Activated T-cell treated with anti-CD3 and anti-CD28 coated beads for 24 hours (primary cell): ENCODE measurements at places on chromosomes 12 and 14.

- no peak for DNase-seq
Observed at GRCh38 chr12:87112571-87113345, 856.6 kb upstream of the MGAT4C start.

- DNase-seq, result no peak
Observed at GRCh38 chr12:49091836-49092085, 2.8 kb downstream of the DHH start.

- DNase-seq, result no peak
Observed at GRCh38 chr12:3530548-3530947, 39.5 kb downstream of the PRMT8 start.

- DNase-seq, result no peak
Observed at GRCh38 chr12:97936165-97936564, 473.6 kb downstream of the RMST start.

GRCh38 chr12:14843425-14843887 lies at the start of gene ART4:
Gene ART4, minus strand, starts transcription at chr12:14843526. Its CDS starts 413 bp downstream, at chr12:14843113.
- no peak for DNase-seq

DNA sequence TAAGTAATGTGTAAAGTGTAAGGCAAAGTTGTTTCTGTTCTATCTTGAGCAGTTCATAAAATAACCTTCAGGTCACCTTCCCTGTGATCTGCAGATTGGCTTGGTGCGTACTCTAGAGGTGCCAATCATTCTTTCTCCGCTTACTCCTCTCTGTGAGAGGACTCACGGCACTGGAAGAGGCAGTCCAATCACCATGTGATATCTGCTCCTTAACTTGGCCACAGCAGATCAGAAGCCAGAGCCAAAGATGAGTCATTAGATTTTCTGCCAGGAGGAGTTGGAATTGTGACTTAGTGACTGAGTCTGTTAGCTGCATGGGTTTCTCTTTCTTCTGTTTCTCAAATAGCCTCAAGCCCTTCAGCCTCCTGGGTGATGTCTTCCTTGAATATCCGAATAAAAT lies 165.5 kb downstream of the SLC41A2 start:
- DNase-seq, result no peak

GRCh38 chr14:56813143-56813551 lies 2.9 kb upstream of the OTX2 start:
- no peak for DNase-seq

DNA sequence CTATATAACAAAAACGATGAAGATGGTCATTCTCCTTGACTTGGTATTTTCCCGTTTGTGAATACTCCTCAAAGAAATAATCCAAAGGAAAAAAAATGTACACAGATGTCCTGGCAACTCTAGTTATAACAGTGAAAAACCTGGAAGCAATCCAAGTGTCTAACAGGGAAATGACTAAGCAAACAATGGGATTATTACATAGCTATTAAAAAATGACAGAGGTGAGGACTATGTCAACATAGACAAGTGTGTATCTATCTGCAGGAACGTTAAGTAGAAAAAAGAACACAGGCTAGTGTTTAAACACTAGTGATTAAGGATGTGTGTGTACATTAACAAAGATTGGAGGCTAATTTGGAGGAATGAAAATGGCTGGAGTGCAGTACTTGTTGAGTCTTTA lies 5.9 kb upstream of the APOLD1 start:
- no peak for DNase-seq

GRCh38 chr14:85915711-85916110 lies 385.8 kb downstream of the FLRT2 start:
- DNase-seq, result no peak

- no peak for DNase-seq
Observed at GRCh38 chr12:67271976-67272375, 2.8 kb downstream of the CAND1 start.

GRCh38 chr12:90028635-90029051 lies 320.0 kb upstream of the ATP2B1 start:
- DNase-seq, result no peak

DNA sequence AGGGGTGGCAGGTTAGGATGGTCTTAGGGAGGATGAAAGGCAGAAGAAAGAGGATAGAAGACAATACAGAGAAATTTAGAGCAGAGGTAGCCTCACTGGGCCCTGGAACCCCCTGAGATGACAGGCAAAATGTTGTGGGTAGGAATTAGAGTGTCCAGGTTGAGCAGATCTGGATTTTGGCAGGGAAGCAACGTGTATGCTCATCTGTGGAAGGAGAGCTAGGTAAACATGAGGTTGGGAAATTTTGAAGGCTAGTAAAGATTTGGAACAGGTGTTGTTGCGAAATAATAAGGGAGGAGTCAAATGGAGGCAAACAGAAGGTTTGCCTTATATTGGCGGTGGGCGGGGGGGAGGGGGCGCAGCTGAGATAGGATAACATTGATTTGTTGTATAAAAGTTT lies 5.3 kb downstream of the HSD17B6 start:
- DNase-seq, result no peak

- DNase-seq, result no peak
Observed at GRCh38 chr14:32697114-32697513, 241.6 kb upstream of the NPAS3 start.

- no peak for DNase-seq
Observed at GRCh38 chr12:66296176-66296683, 6.1 kb upstream of the HELB start.

GRCh38 chr12:27732281-27732680 lies 21.6 kb downstream of the MRPS35 start:
- DNase-seq, result no peak

- DNase-seq, result no peak
Observed at GRCh38 chr12:130120012-130120805, 42.1 kb upstream of the FZD10 start.

- no peak for DNase-seq
Observed at GRCh38 chr12:3771853-3772252, 18.9 kb upstream of the CRACR2A start.

- DNase-seq, result no peak
Observed at GRCh38 chr12:44507461-44507860, 368.7 kb downstream of the NELL2 start.

DNA sequence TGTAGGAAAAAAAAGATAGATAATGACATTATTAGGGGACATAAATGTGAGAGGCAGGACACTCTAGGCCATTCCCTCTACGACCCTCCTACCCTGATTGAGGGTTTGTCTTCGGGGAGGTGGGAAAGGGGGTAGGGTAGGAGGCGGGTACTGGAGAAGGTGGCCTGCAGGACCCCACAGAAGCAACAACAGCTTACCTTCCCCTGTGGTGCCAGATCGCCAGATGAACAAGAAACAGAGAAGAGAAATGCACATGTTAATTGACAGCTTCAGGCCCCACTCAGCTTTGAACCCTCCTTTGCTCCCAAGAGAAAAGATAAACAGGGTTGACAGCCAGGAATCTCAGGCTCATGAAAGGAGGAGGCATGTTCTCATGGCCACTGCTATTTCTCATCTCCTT lies 4.8 kb downstream of the PHB2 start:
- no peak for DNase-seq
